ENCODE measurements at places on chromosomes 7 and 10.

GRCh38 chr7:74417419-74417971, 36.2 kb upstream of the GTF2IRD1 start:
- DNase-seq = no peak

DNA sequence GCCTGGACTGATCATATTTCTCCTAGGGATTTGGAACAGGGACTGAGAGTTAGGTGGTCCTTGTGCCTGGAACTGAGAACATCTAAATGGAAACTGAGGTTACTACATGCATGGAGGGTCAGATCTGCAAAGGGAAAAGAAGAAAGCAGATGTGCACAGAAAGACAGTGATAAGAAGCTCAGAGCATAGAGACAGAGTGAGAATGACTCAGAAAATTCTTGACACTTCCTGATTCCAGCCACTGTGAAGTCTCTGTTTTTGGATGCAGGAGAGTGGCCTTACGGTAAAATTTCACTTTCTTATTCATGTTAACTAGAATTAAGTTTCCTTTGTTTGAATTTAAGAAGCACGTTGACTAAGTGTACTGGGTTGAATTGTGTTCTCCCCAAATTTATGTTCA, 241.7 kb downstream of the TMEM26 start:
- DNase-seq = no peak

- DNase-seq = no peak
Measured at GRCh38 chr7:36784991-36785940, 61.0 kb upstream of the AOAH start.

DNA sequence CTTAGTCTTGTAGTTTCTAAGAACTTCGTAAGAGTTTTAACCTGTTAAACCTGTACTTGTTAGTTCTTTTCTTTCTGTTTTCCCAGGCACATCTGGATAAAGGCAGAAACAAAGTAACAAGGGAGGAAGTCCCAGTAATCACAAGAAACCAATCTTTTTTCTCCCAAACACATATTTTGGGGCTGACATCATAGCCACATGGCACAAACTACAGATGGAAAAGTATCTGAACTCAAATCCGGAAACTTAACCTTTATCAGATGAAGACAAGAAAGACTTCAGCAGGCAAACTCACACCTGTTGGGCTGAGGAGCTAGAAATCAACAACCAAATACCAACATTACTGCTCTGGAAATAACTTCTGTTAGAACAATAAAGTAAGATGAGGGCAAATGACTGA, 67.1 kb downstream of the CUBN start:
- no peak for DNase-seq

DNA sequence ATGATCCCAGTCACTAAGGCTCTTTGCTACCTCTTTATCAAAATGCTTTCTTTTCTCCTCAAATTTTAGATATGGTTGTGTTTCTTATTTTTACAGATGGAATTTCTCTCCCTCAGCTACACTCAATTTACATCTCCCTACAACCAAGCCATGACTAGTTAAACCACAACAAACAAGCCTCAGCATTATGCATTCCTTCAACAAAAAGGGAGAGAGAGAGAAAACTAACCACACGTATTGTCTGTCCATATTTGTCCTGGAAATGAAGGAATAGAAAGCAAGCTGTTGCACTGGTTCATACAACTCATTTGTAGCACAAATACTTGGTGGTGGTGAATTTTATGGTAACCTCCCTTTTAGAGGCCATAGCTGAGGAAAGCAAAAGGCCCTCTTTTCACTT, 286.4 kb downstream of the AHR start:
- DNase-seq = no peak

DNA sequence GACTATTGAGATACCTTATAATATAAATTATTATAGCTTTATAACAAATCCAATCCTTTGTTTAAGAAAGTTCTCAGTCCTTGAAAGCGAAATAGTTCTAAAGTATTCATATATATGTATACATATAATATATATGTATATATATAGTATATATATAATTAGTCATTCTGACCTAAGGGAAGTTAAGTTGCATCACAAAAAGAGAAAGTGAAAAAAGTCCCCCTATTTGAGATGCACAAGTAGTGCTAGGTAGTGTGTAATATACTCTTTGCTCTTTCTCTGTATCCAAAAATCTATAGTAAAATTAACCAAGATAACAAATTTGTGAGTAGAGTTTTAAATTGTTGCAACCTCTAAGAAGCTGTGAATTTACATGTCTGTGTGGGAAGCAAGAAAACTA, 13.3 kb upstream of the IFIT1B start:
- DNase-seq = no peak

DNA sequence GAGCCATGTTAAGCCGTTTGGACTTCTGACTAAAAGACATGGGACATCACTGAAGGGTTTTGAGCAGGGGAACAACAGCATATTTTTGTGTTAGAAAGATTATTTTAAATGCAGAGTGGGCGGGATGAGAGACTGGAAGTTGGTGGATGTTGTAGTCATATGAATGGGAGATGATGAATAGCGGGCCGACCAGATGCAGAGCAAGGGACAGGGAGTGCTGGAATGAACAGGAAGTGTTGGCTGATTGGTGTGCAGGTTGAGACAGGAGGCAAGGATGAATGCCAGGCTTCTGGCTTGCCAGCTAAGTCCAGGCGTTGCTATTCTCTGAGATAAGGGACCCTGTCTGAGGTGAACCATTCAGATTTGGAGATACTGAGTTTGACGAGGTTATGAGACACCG, 38.0 kb downstream of the GAD2 start:
- DNase-seq = no peak
